ENCODE measurements at places on chromosomes 6 and 20.

- no peak for DNase-seq
Observed at GRCh38 chr20:37567671-37568588, 40.3 kb upstream of the BLCAP start.

GRCh38 chr6:154164397-154164796 lies 125.4 kb downstream of the OPRM1 start:
- no peak for DNase-seq

DNA sequence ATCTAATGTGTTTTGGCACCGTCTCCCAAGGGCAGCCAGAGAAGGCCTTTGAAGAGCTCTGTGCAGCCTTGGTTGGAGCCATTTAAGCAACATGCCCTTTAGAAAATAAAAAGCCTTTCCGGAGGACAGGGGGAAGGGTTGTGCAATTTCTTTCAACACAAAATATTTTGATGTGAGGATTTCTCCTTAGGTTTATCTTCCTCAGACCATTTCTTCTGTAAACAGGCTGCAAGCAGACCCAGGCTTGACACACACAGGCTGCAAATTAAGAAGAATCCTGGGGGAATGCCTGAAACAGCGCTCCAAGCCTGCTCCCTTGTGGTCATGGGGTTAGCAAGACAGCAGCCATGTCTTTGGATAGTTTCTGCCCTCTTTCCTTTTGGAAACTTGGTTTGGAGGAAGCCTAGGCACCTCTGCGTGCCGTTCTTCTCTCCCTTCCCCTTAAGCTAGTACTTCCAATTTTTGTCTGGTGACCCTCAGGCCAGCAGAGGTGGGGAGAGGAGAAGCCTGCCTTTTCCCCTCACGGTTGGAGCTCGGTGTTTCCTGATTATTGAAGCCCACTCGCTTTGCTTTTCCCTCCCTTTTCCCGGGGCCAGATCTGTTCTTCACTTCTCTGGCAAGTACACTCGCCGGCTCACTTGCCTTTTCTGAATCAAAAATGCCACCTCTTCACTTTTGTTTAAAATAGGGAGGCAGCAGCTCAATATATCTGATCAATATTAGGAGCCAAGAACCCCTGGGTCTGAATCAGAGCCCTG lies 39.6 kb upstream of the NOX3 start:
- DNase-seq = no peak

DNA sequence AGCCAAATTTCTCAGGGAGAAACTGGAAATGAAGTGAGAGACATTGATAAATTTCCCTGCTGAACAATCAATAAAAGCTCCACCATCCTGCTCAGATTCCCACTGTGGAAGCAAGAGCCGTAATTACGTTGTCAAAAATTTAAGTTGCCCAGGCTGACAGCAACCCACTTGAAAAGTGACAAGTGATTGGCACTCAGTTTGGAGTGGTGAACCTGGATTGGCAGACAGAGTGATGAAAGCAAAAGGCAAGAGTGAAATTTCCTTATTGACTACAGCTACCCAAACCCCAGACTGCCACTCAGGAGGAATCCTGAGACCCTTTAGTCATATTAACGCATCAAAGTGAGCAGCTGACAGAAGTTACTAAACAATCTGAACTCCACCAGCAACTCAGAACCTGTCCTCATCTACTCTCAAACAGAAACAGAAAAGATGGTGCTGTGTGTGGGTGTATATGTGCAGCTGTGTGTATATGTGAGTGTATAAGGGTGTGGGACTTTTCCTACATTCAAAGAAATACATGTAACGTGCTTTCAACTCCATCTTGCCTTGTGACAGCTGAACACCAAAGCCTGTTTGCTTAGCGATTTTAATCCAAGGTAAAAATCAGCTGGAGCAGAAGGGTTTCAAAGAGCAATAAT lies 157.4 kb downstream of the PKHD1 start:
- DNase-seq = no peak

DNA sequence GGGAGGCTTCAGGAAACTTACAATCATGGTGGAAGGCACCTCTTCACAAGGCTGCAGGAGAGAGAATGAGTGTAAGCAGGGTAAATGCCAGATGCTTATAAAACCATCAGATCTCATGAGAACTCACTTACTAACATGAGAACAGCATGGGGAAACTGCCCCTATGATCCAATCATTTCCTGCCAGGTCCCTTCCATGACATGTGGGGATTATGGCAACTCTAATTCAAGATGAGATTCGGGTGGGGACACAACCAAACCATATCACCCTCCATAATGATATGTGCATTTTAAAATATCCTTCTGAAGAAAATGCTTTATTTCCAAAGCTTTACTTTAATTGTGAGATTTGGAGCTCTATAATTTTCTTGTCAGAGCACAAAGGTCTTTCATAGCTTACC lies 154.1 kb upstream of the CENPW start:
- DNase-seq = no peak

GRCh38 chr6:130615816-130616215 lies 211.4 kb upstream of the SMLR1 start:
- no peak for DNase-seq

GRCh38 chr20:21076073-21076472 lies 30.1 kb downstream of the LINC00237 start:
- DNase-seq = no peak
